ENCODE measurements at places on chromosomes 3 and 15. TPM values are rescaled to one million over a fixed set of nuclear protein-coding genes. Genes with fewer than 3 reads are reported as not detected.

- no peak for DNase-seq
These were observed 19.6 kb downstream of the CD86 start for GRCh38 chr3:122074621-122075265.

SLCO3A1 gene
- polyA plus RNA-seq: 3.7 TPM

GRCh38 chr15:59976480-59977271, 27.4 kb upstream of the FOXB1 start:
- no peak for DNase-seq

- DNase-seq: no peak
These were observed 225.4 kb upstream of the SOX2 start for GRCh38 chr3:181486141-181486885.

GRCh38 chr3:184415203-184415490, 35.3 kb downstream of the CHRD start:
- no peak for DNase-seq

DNA sequence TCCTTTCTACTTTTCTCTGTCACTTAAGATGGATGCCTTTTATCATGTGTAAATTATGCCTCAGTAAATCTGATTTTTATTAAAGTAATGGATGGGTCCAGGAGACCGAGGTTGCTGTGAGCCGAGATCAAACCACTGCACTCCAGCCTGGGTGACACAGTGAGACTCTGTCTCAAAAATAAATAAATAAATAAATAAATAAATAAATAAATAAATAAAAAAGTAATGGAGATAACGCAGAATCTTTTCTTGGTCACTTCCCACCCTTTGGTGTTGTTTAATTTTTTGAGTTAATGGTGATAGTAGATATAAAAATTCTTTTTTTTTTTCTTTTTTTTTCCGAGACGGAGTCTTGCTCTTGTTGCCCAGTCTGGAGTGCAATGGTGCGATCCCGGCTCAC, 44.1 kb upstream of the MUC13 start:
- DNase-seq: no peak

SCG3 gene
- polyA plus RNA-seq: not detected

DNA sequence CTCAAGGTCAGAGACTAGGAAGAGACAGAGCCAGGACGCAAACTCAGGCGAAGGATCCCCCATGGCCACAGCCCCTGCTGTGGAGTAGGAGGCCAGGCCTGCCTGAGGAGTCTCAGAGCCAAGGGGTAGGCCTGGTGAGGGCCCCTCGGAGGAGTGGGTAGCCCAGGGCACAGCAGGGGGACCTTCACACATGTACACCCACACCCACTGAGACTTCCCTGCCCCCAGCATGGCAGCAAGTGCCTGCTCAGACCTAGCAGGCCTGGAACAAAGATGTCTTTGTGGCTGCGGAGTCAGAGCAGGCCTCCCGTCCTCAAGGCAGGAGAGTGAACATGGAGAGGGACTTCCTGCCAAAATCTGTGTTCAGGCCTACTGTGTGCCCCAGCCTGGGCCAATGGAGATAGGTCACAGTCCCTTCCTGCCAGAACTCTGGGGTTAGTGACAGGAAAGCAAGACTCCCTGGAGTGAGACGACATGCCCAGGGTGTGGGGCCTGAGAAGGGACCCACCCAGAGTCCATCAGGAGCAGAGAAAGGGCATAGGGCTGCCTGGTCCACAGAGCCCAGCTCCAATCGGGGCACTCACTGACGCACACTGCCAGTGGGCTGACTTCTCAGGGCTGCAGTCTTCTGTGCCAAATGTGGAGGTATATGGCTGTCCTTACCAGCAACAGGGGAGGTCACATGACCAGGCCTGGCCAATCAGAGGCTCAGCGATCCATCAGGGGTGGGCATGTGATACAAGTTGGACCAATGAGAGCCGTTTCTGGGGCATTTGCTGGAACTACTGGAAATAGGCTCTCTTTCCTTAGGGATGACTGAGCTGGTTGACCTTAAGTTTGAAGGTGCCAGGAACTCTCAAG, 2.3 kb downstream of the GRIP2 start:
- DNase-seq: no peak

- no peak for DNase-seq
These were observed 115.6 kb downstream of the NLGN1 start for GRCh38 chr3:173513123-173513522.

MRAS gene
- polyA plus RNA-seq: 52.7 TPM

ANAPC13 gene
- polyA plus RNA-seq: 62.9 TPM
